ENCODE measurements at places on chromosomes 5 and 9.

GRCh38 chr9:20355022-20355421, 267.3 kb downstream of the MLLT3 start:
- no peak for DNase-seq

DNA sequence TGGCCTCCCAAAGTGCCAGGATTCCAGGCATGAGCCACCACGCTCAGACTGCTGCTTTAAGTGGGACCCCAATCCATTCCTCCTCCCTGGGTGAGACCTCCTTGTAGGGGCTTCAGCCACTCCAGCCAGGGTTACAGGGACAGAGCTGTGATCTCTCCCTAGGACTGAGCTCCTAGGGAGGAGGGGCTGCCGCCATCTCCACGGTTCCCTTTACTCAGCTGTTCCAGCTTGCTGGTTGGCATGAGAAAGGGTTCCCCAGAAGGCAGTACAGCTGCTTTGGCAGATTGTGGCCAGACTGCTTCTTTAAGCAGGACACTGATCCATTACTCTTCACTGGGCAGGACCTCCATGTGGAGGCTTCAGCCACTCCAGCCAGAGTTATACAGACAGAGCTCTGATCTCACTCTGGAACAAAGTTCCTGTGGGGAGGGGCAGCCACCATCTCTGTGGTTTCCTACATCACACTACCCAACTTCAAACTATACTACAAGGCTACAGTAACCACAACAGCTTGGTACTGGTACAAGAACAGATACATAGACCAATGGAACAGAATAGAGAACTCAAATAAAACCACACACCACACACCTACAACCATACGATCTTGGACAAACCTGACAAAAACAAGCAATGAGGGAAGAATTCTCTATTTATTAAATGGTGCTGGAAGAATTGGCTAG, 7.2 kb downstream of the INSL6 start:
- DNase-seq = no peak

- no peak for DNase-seq
Measured at GRCh38 chr9:133108794-133109641, 12.0 kb downstream of the RALGDS start.

DNA sequence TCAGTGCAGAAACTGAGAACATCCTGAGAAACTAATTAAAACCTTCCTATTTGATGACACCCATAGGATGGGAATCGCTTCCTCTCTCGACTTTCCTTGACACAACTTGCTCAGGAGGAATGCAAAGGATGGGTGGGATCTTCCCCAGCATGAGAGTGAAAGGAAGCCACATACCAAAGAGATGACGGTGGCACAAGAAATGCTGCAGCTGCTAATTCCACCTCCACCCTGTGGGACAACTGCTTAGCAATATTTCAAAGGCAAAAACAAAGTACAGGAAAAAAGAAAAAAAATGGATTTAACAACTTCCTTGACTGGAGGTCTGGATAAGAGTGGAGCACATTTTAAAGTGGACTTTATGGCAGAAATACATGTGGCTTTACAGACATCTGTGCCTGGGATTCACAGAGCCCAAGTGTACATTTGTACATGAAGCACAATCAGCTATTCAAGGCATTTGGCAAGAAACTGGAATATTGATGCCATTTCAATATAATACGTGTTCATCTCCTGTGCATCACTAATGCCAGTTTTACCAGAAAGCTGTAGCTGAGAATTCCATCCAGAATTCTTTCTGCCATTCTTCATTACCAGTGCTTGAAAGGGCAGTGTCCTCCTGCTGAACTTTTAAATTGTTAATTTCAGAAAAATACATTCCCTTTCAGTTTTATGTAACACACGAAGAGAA, 359.2 kb upstream of the ACTBL2 start:
- no peak for DNase-seq

GRCh38 chr5:18305288-18305924, 671.1 kb downstream of the TAF11L14 start:
- DNase-seq = no peak
